ENCODE measurements at places on chromosomes 2 and 18.

DNA sequence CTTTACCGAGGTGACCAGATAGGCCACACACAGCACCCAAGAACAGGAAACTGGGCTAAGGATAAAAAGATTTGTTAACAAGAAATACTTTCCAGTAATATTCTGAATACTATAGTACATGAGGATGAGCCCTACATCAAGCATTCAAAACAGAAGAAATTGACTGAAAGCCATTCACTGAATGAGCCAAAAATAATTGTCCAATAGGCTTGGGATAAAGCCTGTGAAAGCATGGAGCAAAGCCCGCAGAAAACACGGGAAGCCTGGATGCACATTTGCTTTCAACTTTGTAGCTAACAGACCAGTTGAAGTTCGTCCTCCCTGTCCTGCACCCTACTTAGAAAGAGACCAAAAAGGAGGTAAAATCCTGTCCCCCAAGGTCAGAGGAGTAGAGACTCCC lies 56.3 kb downstream of the DIPK1C start:
- DNase-seq: no peak

DNA sequence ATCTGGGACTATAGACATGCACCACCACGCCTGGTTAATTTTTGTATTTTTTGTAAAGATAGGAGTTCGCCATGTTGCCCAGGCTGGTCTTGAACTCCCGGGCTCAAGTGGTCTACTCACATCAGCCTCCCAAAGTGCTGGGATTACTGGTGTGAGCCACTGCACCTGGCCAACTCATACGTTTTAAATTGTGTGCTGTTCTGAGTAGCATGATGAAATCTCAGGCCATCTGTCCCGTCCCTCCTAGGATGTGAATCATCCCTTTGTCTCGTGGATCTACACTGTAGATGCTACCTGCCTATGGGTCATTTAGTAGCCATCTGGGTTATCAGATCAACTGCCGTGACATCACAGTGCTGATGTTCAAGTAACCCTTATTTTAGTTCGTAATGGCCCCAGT lies 38.5 kb upstream of the RMP24 start:
- no peak for DNase-seq

- DNase-seq: no peak
These were observed 197.5 kb upstream of the COPS8 start for GRCh38 chr2:236887953-236888793.

- no peak for DNase-seq
These were observed 163.2 kb downstream of the KCNE4 start for GRCh38 chr2:223215254-223215516.

DNA sequence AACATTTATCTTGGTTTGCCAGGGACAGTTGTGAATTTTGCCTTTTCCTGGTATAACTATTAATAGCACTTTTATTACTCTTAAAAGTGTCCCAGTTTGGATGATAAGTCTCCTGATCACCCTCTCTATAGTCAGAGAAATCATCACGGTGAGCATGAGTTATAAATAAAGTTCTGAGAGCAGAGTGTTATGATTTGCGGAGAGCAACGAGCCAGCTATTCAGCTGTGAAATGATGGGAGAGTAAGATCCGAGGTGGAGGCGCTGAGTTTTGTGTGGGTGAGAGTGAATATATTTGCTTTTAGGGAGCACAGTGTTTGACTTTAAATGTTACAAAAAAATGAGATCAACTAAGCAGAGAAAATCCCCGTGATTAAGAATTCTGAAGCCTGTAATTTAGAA lies 179.6 kb downstream of the DSC3 start:
- DNase-seq: no peak

DNA sequence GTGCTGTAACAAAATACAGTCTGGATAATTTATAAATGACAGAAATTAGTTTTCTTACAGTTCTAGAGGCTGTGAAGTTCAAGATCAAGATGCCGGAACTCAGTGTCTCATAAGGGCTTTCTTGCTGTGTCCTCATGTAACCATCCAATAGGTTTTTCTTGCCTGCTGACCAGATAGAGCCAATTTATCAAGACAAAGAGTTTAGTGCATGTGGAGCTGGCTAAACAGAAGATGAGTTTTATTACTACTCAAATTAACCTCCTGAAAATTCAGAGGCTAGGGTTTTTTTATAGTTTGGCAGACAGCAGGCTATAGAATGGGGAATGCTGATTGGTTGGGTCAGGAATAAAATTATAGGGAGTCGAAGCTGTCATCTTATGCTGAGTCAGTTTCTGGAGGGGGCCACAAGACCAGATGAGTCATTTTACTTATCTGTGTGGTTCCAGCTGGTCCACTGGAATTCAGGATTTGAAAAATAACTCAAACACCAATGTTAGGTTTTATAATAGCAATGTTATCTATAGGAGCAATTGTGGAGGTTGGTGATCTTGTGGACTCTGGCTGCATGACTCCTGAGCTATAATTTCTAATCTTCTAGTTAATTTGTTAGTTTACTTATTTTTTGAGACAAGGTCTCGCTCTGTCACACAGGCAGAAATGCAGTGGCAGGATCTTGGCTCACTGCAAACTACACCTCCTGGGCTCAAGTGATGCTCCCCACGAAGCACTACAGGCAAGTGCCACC lies 3.2 kb upstream of the PDK1 start:
- no peak for DNase-seq

DNA sequence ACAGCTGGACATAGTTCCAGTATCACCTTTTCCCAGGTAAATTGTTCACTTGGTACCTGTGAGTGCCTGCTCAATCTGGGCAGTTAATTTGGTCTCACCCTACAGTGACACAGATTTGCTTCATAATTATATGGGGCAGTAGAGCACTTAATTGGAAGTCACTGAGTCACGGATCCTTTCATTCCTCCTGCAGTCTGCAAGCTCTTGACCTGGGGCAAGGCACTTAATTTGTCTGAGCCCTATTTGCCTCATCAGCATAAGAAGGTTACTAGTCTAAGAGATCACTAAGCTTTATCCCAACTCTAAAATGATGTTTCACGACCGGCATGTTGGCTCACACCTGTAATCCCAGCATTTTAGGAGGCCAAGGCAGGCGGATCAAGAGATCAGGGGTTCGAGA lies 8.9 kb downstream of the FBXO36 start:
- no peak for DNase-seq

DNA sequence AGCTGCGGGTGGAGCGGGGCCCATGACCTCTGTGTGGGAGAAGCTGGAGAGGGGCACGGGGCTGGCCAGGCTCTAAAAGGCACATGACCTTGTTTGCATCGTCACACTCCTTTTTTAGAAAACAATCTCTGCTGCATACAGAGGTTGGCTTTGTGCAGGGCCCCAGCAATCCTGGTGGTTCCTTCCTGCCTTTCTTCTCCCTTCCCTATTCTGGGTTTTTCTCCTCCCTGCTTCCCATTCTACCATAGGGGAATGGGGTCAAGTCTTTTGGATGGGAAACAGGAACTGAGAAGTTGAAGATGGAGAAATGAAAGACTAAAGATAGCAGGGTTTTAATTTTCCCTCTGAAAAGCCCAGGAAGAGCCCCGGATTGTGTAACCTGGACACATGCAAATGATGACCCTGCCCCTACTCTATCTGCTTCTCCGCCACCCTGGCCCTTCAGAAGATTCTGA lies 53.9 kb downstream of the ASAP2 start:
- DNase-seq: no peak

DNA sequence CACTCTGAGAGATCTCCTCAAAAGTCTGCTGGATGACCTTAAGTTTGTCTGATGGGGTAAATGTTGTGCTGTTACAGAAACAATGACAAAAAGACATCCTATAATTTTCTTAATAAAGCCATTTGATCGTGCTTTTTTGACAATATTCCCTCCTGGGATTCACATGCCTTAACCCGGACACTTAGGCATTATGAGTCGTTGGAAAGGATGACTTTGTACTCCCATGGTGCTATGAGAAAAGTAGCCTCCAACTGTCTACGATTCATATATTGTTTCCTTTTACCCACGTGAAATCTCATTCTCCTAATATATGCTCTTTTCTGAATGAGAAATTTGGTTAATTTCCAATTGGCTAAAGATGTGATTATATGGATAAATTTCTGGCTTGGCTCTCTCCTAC lies 6.1 kb upstream of the MPP4 start:
- no peak for DNase-seq

DNA sequence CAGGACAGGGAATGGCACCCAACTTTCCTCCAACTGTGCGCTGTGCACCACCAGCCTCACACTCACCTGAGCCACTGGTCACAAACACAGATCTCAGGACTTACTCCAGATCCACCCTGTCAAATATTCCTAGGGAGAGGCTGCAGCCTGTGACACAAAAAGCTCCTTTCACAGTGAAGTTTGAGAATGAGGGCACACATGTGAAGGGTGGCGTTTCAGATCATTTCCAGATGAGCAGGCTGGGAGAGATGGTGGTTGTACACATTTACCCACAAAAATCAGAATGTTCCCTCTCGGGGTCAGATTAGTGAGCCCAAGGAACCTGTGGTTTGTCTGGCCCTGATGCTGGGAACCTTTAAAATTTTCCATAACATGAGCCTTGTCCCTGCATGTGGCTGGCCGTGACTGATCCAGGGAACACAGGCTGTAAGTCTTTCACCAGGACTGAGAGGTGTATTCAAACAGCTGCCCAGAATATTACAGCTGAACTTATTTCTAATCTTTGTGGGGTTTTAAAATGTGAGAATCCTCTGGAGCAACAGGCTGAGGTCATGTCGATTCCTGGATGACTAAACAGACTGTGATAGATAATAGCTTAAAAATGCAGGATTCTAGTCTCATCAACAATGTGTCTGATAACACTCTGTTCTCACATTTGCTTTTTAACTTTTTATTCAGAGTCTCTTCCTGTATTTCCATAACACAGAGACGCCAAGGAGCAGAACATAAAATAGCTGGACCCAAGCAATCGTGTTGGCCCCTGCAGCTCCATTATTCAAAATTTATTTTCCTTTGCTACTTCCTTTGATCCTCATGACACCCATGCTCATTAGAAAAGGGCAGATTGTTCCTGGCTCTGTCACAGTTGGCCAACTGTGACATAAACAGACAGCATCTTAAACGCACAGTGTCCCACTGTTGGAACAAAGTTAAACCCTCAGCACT lies 35.5 kb downstream of the IL1R2 start:
- DNase-seq: no peak

- DNase-seq: no peak
These were observed 48.0 kb downstream of the ARHGAP15 start for GRCh38 chr2:143177096-143177786.

DNA sequence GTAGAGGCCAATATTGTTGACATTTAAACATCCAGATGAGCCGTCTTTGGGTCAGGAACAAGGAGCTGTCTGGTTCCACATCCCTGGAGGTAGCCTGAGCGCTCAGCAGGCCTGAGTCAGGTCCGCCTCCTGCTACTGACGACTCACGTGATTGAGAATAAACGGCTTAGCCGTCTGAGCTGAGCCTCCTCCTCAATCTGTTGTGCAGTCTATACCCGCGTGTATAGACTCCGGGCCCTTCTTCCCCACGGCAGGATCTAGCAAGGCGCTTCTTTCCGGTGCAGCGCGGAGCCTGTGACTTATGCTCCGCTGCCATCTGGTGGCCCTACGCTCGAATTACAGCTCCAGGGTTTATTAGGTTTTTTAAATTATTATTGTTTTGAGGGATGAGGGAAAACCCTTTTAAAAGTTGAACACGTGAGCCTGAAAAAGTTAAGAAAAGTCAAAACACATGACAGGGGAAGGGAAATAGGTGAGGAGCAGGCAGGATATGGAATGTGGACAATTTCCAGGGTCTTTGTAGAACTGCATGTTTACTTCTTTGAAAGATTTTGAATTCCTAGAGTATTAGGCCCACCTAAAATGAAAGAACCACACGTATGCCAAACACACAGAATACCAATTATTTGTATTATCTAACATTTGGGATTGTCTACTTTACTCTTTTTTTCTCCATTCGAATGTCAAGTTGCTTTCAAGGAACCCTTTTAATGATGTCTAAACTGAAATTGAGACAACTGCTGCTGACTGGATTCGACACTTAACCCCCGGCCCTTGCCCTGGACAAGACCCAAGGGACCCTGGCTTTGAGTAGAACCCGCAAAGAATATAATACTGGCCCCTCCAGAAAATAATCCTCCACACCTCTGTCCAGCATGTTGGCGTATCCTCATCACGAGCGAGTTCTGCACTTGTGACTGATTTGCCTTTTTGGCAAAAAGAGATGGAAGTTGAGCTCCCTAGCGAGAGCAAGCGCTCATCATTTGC lies 112.4 kb upstream of the ZNF236 start:
- peak; percentile 17 for DNase-seq

GRCh38 chr2:154696810-154697417 lies 1.6 kb upstream of the KCNJ3 start:
- no peak for DNase-seq

DNA sequence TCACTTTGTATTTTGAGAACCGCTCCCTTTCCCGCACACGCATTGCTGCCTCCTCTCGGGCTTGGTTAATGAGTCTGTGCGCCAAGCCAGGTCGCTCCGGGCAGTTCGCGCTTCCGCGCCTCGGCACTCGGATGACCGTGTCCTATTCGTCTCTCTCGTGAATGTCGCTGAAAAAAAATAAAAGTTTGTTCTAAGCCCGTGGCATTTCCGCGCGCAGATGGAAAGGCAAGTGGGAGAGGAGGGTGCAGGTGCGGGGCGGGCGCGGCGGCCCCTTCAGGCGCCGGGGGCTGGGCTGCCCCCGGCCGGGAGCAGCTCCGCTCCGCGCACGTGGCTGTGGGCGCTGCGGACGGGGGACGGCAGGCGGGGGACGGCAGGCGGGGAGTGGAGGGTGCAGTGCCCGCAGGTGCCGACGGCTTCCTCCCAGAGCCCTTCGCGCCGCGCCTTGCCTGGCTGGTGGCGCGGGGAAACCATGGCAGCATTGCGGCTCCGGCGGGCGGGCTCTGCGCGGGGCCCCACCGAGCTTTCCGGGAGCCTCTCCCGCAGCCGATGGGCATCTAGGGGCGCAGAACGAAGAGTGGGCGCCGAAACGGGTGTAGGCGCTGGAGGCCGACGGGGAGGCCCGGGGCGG lies 159.6 kb upstream of the SIX2 start:
- DNase-seq: no peak

- no peak for DNase-seq
These were observed 117.6 kb downstream of the TPGS2 start for GRCh38 chr18:36711014-36711725.

GRCh38 chr2:216536734-216537210 lies 38.1 kb downstream of the RPL37A start:
- no peak for DNase-seq

DNA sequence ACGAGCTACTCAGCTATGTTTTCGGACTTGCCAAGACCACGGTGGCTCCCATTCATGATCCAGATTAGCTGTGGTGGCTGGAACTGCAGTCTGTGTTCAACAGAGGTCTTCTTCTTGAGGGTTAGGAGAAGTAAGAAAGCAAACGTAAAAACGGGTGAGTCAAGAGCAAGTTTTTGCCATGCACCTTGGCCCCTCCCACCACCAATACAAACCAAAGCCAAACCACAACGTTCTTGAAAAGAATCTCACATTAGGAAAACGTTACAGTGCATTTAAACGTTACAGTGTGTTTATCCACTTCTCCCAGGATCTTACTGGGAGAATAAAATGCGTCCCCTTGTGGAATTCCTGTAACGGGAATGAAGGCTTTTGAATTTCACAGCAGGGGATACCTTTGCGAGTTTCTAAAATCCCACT lies 725 bp downstream of the FBXO48 start:
- DNase-seq: peak; percentile 44

- no peak for DNase-seq
These were observed 2.4 kb downstream of the CTIF start for GRCh38 chr18:48541026-48541746.

- DNase-seq: no peak
These were observed 900.8 kb downstream of the SLC4A3 start for GRCh38 chr2:220528180-220528675.
